Activated naive CD8-positive, alpha-beta T cell treated with anti-CD3 and anti-CD28 coated beads for 36 hours (primary cell): ENCODE measurements at places on chromosomes 16 and 17. TPM values are rescaled to one million over a fixed set of nuclear protein-coding genes. Genes with fewer than 3 reads are reported as not detected.

The KRT20 gene
- total RNA-seq = not detected

- H3K27ac ChIP-seq = no peak overlapping the region
- no peaks in the 10 kb centered on the region for H3K27me3 ChIP-seq
- H3K4me1 ChIP-seq = no peaks in the 10 kb centered on the region
- H3K4me3 ChIP-seq = no peak overlapping the region
- no peak for DNase-seq
Observed at GRCh38 chr16:31043352-31043751, 10.0 kb downstream of the STX4 start.

The PDXDC1 gene
- 53.4 TPM for total RNA-seq

GRCh38 chr17:31595076-31595475 is 203.6 kb downstream of the RAB11FIP4 start:
- H3K36me3 ChIP-seq = no peaks in the 10 kb centered on the region
- DNase-seq = no peak
- H3K27me3 ChIP-seq = no peaks in the 10 kb centered on the region
- H3K27ac ChIP-seq = no peak overlapping the region

DNA sequence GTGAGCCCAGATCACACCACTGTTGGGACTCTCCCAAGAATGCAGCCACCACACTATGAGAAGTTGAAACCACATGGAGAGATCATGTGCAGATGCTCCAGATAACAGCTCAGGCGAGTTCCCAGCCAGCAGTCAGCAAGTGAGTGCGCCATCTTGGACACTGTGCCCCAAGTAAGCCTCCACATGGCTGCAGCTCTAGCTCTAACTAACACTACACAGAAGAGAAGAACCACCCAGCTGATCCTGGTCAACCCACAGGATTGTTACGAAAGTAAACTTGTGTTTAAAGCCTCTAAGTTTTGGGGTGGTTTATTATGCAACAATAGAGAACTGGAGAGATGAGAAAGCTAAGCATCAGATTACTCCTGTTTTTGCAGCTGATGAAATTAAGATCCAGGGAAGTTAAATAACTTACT is 25.8 kb downstream of the SLC38A7 start:
- no peak overlapping the region for H3K4me3 ChIP-seq
- H3K27me3 ChIP-seq = peaks cover 3% of the 10 kb centered on the region
- DNase-seq = no peak
- no peak overlapping the region for H3K27ac ChIP-seq
- H3K36me3 ChIP-seq = no peaks in the 10 kb centered on the region

GRCh38 chr16:17270111-17270510 is 200.6 kb downstream of the XYLT1 start:
- H3K27ac ChIP-seq = no peak overlapping the region
- no peaks in the 10 kb centered on the region for H3K27me3 ChIP-seq
- no peak overlapping the region for H3K4me3 ChIP-seq
- H3K36me3 ChIP-seq = peaks cover 2% of the 10 kb centered on the region
- no peak for DNase-seq

GRCh38 chr17:79201119-79201518 is 126.5 kb downstream of the ENGASE start:
- no peak overlapping the region for H3K4me3 ChIP-seq
- H3K36me3 ChIP-seq = no peaks in the 10 kb centered on the region
- no peaks in the 10 kb centered on the region for H3K4me1 ChIP-seq
- peaks cover 18% of the 10 kb centered on the region for H3K27me3 ChIP-seq

The ASPHD1 gene
- total RNA-seq = 2.0 TPM

- no peak overlapping the region for H3K4me3 ChIP-seq
- H3K27ac ChIP-seq = no peak overlapping the region
- DNase-seq = no peak
- no peaks in the 10 kb centered on the region for H3K36me3 ChIP-seq
- H3K27me3 ChIP-seq = no peaks in the 10 kb centered on the region
Observed at GRCh38 chr16:30141750-30142149, 18.7 kb upstream of the MAPK3 start.

DNA sequence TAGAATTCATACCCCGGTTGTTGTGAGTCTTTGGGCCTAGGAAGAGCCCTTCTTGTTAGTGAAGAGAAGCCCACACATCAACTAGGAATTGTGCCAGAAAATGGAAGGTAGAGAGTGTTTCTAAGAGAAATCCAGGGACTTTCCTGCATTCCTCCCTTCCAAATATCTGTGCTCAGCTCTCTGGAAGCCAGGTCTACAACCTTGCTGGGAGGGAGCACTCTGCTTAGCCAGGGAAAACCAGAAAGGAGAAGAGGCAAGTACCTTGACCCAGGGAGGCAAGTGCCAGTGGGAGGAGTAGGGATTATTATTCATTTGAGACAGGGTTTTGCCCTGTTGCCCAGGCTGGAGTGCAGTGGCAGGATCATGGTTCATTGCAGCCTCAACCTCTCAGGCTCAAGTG is 48.4 kb upstream of the TAC4 start:
- DNase-seq = no peak
- H3K27ac ChIP-seq = no peak overlapping the region
- no peaks in the 10 kb centered on the region for H3K36me3 ChIP-seq
- no peaks in the 10 kb centered on the region for H3K4me1 ChIP-seq
- H3K27me3 ChIP-seq = peaks cover 84% of the 10 kb centered on the region
- no peak overlapping the region for H3K4me3 ChIP-seq

DNA sequence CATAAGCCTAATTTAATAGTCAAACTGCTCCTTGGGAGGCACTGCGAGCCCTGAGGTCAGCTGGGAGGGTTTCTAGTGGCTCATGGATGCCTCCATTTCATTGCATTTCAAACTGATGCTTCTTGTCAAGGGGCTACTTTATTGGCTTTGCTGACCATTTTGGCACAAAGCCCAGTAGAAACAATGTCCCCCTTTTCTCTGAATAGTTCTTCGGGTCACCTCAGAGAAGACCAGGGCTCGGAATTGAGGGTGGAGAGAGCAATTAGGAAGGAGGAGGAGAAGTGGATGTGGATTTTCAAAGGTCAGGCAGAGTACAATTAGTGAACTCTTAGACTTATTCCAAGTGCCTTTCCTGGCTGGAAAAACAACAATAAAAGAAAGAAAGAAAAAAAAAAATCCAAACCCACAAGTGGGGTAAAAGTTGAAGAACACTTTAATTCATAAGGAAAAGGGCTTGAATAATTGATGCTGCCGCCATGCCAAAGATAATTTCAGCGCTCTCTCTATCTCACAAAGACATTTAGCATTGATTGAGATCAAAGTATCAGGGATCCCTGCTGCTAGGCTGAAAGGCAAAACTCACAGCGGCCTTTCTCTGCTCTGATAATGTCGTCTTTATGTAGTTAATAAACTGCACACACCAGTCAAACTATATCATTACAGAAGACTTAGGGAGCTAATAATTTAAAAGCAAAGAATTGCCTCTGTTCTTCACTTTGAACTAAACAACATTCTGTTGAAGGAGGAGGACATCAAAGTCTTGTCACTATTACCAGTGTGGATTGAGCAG is 122.7 kb downstream of the RGS9 start:
- no peak for DNase-seq
- H3K36me3 ChIP-seq = peaks cover 4% of the 10 kb centered on the region
- peaks cover 14% of the 10 kb centered on the region for H3K27me3 ChIP-seq

- peaks cover 2% of the 10 kb centered on the region for H3K36me3 ChIP-seq
- no peak overlapping the region for H3K4me3 ChIP-seq
- DNase-seq = no peak
- H3K27me3 ChIP-seq = no peaks in the 10 kb centered on the region
- no peaks in the 10 kb centered on the region for H3K4me1 ChIP-seq
- H3K27ac ChIP-seq = no peak overlapping the region
Observed at GRCh38 chr16:74831467-74831866, 56.8 kb upstream of the FA2H start.

The TBX6 gene
- total RNA-seq = 1.1 TPM

DNA sequence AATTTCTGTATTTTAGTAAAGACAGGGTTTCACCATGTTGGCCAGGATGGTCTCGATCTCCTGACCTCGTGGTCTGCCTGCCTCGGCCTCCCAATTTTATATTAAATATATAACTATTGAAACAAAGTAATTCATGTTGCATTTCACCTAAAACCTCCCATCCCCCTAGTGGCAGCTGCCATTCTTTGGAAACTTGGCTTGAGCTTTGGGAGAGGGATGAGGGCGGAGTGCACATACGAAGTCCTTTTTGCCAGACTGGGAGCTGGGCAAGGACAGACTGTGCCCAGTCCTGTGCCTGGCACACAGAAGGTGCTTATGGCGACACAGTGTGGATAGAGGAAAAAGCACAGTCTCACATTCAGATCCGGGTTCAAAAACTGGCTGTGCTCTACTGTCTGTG is 83.8 kb downstream of the NETO2 start:
- no peaks in the 10 kb centered on the region for H3K27me3 ChIP-seq
- DNase-seq = no peak
- H3K4me1 ChIP-seq = no peaks in the 10 kb centered on the region
- no peak overlapping the region for H3K4me3 ChIP-seq
- H3K27ac ChIP-seq = no peak overlapping the region

GRCh38 chr17:30506481-30506880 is 29.3 kb downstream of the GOSR1 start:
- DNase-seq = no peak
- peaks cover 9% of the 10 kb centered on the region for H3K4me1 ChIP-seq
- H3K27me3 ChIP-seq = no peaks in the 10 kb centered on the region
- H3K36me3 ChIP-seq = peaks cover 19% of the 10 kb centered on the region

DNA sequence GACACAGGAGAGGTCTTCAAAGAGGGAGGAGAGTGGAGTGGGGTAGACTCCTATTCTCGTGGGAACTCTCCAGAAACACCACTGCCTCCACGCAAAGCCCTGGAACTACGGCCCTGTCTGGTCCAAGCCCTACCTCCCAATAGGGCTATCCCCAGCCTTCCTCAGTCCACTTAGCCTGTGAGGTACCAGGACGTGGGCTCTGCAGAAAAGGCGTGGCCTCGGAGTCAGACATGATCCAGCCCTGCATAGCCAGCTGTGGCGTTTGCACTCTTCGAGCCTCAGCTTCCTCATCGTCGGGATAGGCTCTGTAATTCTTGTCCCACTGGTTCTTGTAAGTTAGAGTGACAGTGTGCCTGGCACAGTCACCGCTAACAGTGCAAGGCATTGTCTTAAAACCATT is 13.8 kb downstream of the ENDOV start:
- H3K27ac ChIP-seq = no peak overlapping the region
- no peaks in the 10 kb centered on the region for H3K27me3 ChIP-seq
- no peaks in the 10 kb centered on the region for H3K36me3 ChIP-seq
- no peak overlapping the region for H3K4me3 ChIP-seq

The ARHGDIG gene
- not detected for total RNA-seq

DNA sequence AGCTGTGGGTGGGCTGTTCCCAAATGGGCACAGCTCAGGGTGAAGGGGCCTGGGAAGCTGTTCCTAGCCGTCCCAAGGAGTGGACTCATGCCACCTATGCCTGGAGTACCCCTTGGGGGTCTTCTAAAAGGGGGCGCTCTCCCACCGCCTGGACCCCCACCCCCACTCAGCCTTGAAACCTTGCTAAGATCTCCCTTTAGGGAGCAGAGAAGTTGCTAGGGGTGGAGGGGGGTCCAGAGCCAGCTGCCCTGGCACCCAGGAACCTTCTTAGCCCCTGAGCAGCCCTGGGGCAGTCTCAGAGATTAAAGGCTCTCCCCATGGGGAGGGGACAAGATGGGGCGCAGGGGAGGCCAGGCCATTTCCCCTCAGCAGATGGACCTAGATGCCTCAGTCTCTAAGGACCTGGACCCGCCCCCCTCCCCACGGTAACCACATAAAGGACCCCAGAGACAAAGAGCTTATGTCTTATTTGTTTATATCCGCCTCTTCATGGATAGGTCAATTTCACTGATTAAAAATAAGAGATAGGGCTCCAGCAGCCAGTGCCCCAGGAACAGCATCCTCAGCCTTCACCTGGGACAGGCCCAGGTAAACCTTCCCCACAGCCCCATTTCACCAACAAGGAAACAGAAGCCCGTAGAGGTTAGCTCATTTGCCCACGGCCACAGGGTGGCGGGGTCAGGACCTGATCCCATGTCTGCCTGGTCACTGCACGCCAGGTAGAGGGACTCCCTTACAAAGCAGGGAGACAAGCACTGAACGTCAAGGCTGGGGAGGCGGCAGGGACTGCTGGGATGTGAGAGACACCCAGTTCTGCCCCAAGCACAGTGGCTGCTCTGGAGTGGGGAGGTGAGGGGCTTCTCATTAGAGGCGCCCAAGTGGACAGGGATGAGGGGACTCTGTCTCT is 3.4 kb downstream of the MTSS2 start:
- peaks cover 13% of the 10 kb centered on the region for H3K4me1 ChIP-seq
- H3K4me3 ChIP-seq = no peak overlapping the region
- no peak for DNase-seq
- H3K27ac ChIP-seq = no peak overlapping the region
- H3K36me3 ChIP-seq = no peaks in the 10 kb centered on the region
- peaks cover 4% of the 10 kb centered on the region for H3K27me3 ChIP-seq

- DNase-seq = no peak
- no peaks in the 10 kb centered on the region for H3K4me1 ChIP-seq
- no peaks in the 10 kb centered on the region for H3K36me3 ChIP-seq
- H3K27ac ChIP-seq = no peak overlapping the region
- H3K27me3 ChIP-seq = peaks cover 19% of the 10 kb centered on the region
Observed at GRCh38 chr17:77036841-77037381, 103.9 kb upstream of the SEC14L1 start.
